SK-N-DZ (cell line): ENCODE measurements at places on chromosomes 1 and 21.
A peak's percentile ranks its signal among the peaks of the same experiment; 100 is the strongest.

DNA sequence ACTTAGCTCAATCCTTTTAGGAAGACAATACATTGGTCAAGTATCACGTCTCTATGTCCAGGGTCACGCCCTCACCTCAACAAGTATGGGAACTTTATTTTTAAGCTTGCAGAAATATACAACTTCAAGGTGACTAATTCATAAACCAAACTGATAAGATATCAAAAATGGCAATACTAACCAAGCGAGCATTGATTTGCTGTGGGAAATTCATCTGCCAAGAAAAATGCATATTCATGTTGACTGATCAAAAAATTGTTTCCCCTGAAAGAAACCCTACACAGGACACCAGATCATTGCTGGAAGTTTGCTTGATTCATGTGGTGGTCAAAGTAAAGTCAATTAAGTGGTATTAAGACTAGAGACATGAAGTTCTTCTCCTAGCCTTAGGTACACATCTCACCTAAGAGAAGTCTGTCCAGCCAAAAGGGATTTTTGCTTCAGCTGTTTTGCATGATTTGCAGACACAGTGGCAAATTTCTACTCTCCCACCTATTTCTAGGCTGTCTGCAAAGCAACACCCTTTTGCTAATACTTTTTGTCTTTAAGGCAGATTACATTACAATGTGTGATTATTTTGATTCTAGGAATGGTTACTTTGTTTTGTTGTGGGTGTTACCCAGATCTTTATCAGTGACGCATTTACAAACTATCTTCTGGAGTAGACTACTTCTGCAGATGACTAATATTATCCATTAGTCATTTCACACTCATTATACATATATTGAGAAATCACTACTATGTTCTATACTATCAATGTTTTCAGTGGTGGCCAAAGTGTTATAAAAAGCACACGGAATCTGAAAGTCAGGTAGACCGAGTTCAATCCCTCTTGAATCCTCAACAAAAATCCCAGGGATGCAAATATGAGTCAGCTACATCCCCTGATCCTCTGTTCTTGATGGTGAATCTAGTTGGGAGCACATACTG is 12.4 kb downstream of the SAMSN1 start:
- DNase-seq = no peak

- DNase-seq = no peak
Measured at GRCh38 chr21:38780879-38781278, 24.9 kb upstream of the ETS2 start.

DNA sequence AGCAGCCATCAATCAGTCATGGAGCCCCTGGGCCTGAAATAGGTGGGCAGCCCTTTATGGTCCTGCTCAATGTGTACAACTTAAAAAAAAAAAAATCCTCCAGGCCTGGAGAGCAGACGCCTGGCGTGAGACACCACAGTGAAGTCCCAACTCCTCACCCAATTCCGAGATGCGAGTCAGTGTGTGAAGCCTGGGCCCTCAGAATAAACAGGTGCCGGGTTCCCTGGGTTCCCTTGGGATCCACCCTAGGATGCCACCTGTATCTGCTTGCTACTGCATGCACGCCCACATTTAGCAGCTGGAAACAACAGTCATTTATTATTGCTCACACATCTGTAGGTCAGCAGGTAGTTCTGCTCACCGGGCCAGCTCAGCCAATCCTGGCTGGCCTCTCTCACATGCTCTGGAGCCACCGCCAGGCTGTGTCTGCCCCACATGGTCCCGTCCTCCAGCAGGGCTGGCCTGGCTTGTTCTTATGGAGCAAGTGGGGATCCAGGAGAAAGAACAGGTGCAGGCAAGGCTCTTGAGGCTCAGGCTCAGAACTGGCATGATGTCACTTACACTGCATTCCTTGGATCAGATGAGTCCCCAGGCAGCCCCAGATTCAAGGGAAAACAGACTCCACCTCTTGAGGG is 172.7 kb downstream of the NPHP4 start:
- DNase-seq = no peak

- DNase-seq = no peak
Measured at GRCh38 chr1:230385158-230385450, 41.0 kb downstream of the PGBD5 start.

DNA sequence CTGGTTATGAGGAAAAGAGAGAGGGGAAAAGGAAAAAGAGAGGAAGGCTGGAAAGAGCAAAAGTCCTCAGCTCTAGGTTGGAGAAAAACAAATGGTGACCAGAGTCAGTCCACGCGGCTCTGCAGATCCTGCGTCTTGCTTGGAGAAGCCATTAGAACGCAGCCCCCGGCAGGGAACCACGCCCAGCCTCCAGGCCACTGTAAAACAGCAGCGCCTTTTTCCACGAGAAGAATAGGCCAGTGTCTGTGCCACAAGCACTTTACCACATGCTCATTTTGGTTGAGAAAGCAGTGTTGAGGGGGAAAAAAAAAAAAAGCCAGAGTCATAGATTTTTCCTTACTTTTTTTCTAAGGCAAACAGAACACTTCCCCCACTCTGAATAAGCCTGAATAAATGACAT is 846.9 kb upstream of the ADAMTS5 start:
- no peak for DNase-seq

DNA sequence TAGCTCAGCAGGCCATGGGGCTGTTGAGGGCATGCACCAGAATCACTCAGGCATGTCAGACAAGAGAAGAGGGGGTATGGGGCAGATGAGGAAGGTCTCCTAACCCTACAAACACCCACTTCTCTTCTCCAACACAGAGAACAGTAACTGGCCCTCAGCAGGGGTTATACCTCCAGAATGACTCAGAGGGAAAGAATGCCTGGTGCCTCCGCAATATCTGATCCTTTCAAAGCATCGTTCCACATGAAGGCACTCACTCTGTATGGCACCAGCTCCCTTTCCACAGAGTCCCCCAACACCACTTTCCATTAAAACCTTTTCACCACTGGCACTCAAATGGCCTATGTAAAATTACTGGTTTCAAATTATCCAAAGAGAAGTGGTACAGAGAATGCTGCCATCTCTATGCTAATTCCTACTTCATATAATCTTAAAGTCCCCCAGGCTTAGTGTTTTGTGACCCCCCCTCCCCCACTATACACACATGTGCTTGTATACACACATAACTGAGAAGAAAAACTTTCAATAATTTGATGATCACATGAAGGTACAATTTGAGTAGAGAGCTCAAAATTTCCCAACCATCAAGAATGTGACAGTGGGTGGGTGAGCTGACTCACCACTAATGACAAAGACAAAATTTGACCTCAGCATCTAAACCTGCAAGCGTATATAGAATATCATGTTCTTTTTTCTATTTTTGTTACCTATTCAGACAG is 91.5 kb downstream of the SIPA1L2 start:
- no peak for DNase-seq

DNA sequence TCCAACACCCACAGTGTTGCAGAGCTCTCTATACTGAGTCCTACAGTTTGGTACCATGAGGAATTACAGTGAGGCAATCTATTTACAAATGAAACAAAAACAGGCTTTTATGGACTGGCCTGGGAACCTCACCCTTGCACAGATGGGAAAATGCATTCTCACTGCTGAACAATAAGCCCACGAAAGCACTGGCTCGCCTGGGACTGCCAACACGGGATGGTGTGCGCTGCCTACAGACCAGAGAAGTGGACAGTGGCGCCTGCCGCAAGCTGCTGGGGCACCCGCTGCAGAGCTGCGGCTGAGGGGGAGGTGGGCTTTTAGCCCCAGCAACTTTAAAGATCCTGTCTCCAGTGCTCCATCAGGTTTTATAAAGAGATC is 28.5 kb upstream of the ABCG1 start:
- no peak for DNase-seq

DNA sequence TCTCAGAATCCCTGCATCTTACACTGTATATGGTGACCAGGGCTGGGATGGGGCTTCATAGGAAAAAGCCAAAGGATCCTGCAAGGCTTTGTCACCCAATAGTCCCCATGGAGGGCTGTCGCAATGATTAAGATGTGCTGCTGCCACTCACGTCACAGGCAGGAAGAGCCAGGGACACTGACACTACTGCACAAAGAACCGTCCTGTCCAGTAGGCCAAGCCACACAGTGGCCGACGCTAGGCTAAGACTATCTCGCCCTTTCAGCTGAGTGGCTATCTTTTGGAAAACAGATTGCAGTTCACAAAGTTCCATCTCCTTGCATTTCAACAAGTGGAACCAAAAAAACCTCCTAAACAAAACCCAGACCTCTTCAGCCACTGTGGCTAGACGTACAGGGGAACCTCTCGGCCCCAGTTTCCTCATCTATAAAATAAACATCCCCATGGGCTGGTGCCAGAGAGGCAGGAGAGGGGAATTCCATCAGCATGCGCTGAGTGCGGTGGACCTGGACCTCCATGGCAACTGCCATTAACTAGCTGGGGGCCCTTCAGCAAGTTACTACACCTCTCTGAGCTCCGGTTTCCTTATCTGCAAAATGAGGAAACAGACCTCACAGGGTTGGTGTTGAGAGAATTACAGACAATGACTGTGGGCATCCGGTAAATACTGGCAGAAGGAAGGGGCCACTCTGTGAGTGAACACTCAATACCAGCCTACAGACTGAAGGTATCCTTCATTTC is 8.7 kb downstream of the CAPZB start:
- no peak for DNase-seq

DNA sequence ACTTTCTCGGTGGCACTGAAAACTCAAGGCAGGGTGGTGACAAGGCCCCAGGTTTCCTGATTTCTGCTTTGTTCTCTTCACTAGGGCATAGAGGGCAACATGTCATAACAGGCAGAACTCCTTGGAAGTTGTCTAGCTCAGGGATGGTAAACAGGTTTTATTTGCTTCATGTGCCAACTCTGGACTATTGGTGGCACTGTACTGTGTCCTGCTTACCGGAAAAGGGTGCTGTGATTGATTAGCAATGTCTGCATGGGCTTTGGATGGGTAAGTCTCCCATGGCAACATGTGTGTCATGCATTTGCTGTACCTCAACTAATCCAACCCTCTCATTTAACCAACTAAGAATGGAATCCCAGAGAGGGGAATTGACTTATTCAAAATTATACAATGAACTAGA is 70.7 kb upstream of the USP24 start:
- DNase-seq = no peak

- no peak for DNase-seq
Measured at GRCh38 chr1:198604975-198605374, 33.9 kb upstream of the PTPRC start.

- DNase-seq = peak; percentile 18
Measured at GRCh38 chr1:52348704-52349300, 17.2 kb downstream of the CC2D1B start.

DNA sequence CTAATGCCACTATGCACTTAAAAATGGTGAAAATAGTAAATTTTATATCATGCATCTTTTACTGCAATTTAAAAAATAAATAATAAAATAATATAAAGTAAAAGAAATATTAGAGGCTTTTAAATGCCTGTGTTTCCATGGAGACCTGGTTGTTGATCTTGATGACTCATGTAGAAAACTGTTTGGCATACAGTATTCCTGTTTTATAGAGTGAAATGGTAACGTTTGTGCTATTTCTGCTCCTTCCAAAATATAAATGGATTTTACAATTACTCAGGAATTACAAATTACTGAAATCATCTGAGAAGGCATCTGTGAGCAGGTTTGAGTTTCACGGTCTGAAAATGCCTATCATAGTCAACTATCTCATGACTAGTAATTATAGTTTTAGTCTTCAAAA is 98.4 kb upstream of the USP25 start:
- DNase-seq = no peak

- DNase-seq = peak; percentile 81
Measured at GRCh38 chr1:22024485-22025367, 23.3 kb downstream of the CELA3A start.

DNA sequence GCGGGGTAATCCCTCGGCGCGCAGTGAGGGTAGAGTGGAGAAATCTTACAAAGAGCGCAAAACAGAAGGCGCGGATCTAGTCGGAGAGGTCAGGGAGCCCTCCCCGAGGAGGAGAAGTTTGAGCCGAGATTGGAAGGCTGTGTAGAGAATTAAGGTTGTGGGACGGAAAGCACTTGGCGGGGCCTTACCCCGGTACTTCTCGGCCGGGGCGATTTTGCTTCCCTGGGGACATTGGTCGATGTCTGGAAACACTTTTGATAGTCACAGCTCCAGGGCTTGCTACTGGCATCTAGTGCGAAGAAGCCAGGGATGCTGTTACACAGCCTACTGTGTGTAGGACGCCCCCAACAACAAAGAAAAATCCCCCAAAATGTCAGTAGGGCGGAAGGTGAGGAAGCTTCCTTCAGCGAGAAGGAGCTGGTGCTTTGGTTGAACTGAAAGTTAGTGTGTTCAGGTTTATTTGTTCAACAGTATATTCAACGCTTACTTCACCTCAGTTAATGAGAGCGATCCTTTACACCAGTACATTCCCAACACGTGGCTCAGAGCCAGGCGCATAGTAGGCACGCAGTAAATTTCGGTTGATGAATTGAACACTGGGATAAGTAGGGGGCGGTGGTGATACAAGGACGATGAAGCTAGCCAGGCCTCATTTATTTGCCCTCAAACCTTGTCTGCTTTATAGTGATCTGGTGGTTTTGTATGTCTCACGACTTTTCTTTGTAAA is 807 bp downstream of the CEP85 start:
- DNase-seq = peak; percentile 13

DNA sequence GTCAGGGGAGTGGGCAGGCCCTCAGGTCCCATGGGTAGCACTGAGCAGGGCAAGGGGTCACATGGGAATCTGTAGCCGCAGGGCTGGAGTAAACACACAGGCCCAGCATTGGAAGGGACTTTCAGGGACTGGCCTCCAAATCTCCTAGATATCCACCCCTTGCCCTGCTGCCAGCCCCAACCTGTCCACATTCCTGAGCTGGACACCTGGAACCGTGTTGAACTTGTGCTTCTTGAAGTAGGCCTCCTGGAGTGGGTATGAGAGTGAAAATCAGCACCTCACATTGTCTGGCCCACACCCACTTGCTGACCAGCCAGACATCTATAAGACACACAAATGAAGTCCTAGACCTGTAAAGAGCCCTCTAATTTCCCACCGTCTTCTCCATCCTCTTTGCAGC is 7.7 kb downstream of the POMGNT1 start:
- DNase-seq = no peak

GRCh38 chr1:11795238-11795890 is 10.4 kb downstream of the MTHFR start:
- no peak for DNase-seq

GRCh38 chr1:90721210-90722194 is 4.4 kb upstream of the BARHL2 start:
- peak; percentile 59 for DNase-seq

- no peak for DNase-seq
Measured at GRCh38 chr1:17301767-17302166, 6.2 kb upstream of the PADI4 start.

GRCh38 chr1:226602186-226603021 is 53.8 kb downstream of the STUM start:
- no peak for DNase-seq

DNA sequence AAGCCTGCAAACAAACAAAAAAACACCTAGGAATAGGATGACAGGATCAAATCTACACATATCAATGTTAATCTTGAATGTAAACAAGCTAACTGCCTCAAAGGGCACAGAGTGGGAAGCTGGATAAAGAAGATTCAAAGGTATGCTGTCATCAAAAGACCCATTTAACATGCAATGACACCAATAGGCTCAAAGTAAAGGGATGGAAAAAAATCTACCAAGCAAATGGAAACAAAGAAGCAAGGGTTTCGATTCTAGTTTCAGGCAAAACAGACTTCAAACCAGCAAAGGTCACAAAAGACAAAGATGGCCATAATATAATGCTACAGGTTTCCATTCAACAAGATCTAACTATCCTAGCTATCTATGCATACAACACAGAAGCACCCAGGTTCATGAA is 16.2 kb upstream of the OR2T10 start:
- DNase-seq = no peak
